ENCODE measurements at places on chromosomes 13 and 19.

DNA sequence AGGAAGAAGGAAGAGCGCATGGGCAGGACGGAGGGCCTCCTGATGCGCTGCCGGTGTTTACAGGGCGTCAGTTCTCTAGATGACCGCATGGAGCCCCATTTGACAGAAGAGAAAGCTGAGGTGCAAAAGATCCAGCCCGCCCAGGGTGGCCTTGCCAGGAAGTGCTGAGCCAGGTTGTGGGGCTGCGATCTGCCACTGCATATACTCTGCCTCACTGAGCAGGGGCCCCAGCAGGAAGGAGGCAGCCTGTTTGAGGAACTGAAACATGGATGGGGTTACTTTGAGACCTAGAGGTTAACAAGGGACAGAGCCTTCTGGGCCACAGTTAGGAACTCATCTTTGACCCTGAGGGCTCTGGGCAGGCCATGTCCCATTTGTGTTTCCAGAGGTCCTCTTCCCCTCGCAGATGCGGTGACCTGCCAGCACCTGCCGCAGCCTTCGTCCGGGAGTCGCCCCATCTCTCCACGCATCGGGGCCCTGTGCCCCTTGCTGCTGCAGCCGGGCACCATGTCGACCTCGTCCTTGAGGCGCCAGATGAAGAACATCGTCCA, 3.2 kb downstream of the EPN1 start:
- no peak for DNase-seq

GRCh38 chr19:7417671-7418324, 69.1 kb downstream of the ARHGEF18 start:
- no peak for DNase-seq

DNA sequence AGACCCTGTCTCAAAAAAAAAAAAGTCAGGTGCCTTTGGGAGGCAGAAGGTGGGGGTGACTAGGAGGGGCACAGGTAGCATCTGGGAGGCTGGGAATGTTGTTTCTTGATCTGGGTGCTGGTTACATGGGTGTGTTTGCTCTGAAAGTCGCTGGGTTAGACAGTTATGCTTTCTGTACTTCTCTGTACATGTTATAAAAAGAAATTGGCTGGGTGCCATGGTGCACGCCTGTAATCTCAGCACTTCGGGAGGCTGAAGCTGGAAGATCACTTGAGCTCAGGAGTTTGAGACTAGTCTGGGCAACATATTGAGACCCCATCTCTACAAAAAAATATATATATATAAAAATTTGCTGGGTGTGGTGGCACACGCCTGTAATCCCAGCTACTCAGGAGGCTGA, 15.1 kb downstream of the NOSIP start:
- DNase-seq = no peak

DNA sequence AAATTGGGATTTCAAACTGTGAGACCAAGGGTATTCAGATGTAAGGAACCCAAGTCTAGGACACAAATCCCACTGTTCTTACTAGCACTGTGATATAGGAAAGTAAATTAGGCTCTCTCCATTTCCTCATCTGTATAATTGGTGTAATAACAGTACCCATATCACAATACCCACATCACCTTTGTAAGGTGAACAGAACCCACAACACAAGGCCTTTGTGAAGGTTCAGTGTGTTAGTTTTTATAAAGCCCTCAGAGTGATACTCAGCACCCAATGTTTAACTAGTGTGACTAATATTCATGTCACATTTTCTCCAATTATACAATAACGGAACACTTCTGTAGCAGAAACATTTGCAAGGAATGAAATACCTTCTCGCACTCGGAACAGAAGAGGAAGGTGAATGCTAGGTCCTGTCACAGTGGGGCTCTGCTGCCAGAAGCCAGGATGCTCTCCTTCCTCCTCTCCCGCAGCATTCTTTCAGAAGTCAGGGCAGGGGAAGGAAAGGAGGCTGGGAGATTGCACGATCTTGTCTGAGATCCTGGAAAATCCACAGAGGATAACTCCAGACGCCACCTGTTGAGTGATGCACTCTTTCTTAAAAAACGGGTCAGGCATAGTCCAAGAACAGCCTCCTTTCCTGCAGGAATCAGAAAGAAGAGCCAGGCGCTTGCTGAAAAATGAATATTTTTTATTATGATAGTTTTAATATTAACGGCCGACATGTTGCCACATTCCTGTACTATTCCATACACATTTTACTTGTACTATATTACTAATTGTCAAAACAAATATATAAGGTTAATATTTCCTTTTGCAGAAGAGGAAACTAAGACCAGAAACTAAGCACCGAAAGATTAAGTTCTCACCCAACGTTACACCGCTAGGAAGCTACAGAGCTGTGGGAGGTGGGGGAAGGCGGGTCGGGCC, 762 bp downstream of the ZNF45 start:
- no peak for DNase-seq

DNA sequence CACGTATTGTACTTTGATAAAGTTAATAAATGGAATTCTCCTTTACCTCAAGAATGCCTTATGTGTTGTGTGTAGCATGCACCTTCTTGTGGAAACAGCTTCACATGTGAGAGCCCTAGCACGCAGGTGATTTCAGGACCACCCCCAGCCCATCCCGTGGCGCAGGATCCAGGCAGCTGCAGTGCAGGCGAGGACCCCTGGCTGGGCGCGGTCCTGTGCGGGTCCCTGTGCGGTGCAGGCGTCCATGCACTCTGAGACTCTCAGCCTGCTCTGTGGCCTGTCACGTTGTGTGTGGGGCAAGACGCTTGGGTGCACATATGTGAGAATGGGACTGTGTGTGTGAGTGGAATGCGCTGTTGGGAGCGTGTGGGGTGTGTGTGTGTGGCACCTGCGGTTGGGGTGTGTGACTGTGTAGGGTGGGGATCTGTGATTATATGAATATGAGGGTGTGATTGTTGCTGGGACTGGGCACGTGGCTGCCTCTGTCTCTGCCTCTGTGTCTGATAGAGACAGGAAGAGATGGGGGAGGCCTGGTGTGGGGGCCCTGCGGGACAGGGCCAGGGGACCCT, 30.8 kb downstream of the WTIP start:
- DNase-seq = no peak

DNA sequence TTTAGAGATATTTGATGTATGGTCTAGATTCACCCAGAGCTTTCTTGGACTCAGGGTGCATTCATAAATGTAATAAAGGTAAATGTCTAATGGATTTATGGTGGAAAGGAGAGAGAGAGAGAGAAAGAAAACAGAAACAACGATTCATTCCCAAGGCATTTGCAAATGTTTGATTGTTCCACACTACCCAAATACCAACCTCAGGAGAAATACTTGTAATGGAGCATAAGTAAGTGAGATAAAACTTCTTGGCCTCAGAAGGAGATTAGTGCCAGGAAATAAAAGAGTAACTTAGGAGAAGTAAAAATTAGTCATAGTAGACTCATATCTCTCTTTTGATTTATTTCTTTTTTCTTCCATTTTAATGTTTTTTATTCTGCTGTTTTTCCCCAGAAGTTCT, 40.6 kb upstream of the DGKH start:
- DNase-seq = no peak

DNA sequence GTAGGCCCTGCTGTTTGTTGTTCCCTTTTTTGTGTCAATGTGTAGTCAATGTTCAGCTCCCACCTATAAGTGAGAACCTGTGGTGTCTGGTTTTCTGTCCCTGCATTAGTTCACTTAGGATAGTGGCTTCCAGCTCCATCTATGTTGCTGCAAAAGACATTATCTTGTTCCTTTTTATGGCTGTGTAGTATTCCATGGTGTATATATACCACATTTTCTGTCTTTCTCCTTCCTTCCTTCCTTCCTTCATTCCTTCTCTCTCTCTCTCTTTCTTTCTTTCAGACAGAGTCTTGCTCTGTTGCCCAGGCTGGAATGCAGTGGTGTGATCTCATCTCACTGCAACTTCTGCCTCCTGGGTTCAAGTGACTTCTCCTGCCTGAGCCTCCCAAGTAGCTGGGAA, 21.0 kb downstream of the CYP2A6 start:
- DNase-seq = no peak

- DNase-seq = no peak
Measured at GRCh38 chr13:32272021-32272683, 43.0 kb downstream of the ZAR1L start.

DNA sequence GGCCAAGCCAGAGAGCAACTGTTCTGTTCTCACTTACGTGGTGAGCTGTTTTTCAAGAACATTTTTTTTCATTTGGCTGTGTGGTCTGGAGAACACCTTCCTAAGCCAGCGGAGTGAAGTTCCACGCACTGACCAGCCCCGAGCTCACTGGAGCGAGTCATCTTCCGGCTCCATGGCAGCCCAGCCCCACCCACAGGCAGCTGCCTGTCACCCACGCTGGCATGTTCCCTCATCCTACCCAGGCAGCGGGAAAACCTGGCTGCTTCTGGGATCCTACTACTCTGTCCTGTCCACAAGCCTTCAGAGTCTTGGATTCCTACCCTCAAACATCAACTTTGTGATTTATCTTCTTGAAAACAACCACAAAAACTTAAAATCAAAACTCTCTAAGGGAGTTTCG, 76.2 kb downstream of the GGACT start:
- no peak for DNase-seq

- no peak for DNase-seq
Measured at GRCh38 chr13:59906413-59907049, 257.2 kb downstream of the DIAPH3 start.

DNA sequence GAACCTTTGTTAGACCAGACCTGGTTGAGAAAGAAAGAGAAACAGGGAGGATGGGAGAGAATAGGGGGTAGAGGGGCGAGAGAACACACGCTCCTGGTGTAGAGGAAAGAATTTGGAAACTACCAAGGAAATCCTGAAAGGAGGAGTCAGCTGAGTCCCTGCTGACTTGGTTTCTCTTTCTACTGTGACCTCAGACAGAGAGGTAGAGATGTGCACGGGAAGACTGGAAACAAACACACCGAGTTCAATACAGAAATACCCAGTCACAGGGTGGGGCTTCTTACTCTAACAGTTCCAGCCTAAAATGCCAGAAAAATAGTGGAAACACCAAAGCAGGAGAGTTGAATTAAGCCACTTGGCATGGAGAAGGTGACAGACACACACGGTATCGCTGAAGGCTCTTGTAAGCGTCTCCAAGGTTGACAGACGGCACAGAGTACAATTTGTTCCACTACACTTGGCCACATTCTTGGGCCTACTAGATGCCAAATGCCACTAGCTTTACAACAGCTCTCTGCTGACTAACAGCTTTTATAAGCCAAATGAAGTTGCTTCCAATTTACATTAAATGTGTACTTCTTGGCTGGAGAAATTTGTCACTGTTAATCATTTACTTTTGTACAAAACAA, 28.1 kb downstream of the LATS2 start:
- DNase-seq = no peak

All from activated T-helper 1 cell treated with anti-CD3 and anti-CD28 coated beads, Interleukin-2, amount 50 U/mL, for 16 hours (primary cell).